GOT3 (cell line): ENCODE measurements at places on chromosomes 1 and 21.

DNA sequence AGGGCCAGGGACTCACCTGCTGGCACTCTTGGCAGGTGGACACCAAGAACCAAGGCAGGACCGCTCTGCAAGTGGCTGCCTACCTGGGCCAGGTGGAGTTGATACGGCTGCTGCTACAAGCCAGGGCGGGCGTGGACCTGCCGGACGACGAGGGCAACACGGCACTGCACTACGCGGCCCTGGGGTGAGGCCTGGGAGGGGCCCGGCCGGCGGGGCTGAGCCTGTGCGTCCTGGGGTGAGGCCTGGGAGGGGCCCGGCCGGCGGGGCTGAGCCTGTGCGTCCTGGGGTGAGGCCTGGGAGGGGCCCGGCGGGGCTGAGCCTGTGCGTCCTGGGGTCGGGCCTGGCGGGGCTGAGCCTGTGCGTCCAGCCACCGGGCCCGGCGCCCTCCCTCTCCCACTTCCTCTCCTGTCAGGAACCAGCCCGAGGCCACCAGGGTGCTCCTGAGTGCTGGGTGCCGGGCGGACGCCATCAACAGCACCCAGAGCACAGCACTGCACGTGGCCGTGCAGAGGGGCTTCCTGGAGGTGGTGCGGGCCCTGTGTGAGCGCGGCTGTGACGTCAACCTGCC lies 4.6 kb upstream of the MMP23B start:
- DNase-seq: no peak

GRCh38 chr1:232385221-232385620 lies 244.7 kb downstream of the SIPA1L2 start:
- peak; percentile 47 for DNase-seq

GRCh38 chr21:34141373-34141772 lies 68.0 kb downstream of the MRPS6 start:
- no peak for DNase-seq

GRCh38 chr1:110055493-110056284 lies 14.8 kb downstream of the ALX3 start:
- no peak for DNase-seq

DNA sequence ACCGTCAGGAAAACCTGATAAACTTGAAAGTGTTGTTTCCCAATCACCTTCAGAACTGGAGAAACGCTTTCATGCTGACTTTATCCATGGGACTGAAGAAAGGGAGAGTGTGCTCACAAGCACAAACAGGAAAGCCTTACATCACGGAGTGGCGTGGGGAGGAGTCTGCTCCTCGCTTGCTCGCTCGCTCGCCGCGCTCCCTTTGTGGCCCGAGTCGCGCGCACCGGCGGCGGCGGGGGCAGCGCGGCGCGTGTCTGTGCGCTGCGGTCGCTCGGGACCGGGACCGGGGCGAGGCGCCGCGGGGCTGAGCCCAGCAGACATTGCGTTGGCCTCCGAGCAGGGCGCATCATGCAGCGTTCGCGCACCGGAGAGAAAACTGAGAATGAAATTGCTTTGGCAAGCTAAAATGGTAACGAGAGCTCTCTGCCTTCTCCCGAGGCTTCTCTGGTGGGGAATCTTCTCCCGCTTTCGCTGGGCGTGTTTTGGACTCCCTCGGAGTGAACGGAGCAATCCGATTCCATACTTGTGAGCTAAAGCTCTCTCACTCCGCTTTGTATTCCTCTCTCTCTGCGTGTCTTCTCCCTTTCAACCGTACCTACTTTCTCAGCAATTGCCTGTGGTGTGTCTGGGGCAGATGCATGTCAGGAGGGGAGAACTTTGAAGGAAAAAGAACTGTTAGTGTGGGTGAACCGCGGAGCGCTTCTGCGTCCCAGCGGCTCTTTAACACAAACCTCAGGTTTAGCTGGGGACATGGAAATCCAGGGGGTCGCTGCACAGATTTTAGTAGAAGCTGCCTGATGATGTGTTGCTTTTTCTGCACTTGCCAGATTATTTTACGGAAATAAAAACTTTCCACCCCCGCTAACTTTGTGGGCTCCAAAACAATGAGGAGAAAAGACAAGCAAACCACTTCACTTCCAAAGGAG lies at the start of gene RGL1:
Gene RGL1 (plus strand): TSS at position 205 of the 926 bp plus-strand sequence. CDS start 178 bp downstream, at position 383.
- no peak for DNase-seq

DNA sequence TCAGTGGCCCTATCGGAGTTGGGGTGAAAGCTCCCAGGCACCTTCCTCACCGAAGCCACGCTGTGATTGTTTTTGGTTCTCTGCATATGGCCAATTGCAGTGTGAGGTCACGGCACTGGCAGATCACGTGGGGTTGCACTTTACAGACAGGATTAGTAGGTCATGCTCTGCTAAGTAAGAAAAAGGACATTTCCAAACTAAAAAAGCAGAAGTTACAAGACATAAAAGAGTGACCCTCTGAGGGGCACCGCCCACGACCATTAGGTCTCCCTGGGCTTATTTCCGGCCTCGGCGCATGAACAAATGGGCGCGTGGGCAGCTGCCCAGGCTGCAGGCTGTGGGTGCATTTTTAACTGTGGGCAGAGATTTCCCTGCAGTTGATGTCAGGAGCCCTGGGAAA lies 2.0 kb downstream of the CAPN9 start:
- no peak for DNase-seq

DNA sequence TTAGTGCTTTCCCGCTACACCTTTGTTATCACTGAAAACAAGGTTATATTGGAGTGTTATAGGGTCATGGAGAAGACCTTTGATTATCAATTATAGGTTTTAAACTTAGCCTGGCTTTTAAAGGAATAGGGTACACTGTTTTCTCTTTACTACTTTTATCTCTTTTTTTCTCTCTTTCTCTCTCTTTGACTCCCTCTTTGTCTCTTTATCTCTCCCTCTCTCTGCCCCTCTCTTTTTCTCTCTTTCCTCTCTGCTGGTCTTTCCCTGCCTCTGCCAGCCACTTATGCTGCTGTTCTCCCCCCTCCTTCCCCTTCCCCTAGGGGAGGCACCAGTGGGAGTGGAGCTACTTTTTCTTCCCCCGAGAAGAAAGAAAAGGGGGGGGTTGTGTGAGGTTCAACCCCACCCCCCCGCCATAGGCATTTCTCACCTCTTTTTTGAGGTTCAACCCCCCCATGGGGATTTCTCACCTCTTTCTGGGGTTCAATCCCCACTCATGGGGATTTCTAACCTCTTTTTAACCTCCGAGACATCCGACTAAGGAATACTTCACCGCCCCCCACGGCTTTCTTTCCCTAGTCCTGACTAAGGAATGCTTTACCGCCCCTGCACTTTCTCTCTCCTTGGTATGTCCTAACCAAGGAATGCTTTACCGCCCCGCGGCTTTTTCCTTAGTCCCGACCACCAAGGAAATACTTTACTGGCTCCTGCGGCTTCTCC lies 17.2 kb upstream of the ZBTB8B start:
- no peak for DNase-seq

GRCh38 chr1:66933887-66934700 lies 9.3 kb downstream of the MIER1 start:
- no peak for DNase-seq

- DNase-seq: no peak
These were observed 37.3 kb downstream of the PLEKHO1 start for GRCh38 chr1:150186789-150187559.

DNA sequence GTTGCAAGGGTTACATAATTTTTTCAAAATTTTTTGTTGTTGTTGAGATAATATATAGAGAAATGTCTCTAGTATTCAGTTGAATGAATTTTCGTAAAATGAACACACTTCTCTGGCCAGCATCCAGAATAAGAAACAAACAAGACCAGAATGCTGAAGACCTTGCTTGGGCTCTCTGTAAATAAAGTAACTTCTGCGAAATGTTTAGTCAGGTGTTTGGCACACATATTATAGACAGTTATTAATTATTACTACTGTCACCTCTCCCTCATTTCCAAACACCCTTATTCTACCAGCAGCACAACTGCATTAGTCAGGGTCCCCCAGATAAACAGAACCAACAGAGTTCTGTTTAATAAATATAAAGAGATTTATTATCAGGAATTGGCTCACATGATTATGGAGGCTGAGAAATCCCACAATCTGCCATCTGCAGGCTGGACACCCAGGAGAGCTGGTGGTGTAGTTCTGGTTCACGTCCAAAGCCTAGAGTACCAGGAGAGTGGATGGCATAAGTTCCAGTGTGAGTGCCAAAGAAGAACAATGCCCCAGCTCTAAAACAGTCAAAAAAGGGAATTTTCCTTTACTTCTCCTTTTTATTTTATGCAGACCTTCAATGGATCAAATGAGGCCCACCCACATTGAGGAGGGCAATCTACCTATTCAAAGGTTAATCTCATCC lies 44.1 kb upstream of the KCND3 start:
- DNase-seq: no peak

DNA sequence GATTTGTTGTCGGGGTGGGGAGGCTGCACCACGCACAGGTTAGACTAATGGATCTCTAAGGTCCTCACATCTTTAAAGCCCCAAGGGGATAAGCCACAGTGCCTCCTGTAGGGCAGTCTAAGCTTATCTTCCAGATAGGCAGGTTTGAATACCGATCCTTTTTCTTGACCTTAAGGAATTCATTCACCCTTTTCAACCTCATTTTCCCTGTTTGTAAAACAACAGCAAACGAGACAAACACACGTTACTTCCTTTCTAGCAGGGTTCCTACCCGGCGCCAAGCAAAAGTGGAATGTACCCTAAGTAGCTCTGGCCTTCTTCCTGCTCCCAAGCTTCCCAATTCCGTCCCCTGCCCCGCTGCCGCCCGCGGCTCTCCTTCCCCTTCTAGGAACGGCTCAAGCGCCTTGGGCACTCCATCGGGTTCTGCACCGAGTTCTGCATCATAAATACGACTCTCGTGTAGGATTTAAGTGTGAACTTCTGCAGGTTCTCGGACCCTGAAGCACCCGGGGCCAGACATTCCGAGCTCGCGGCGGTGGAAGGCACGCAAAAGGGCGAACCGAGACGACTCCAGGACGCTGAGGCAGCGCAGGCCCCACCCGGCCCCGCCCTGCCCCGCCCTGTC lies 548 bp upstream of the CDC20 start:
- no peak for DNase-seq

GRCh38 chr1:21492356-21492625 lies 16.9 kb upstream of the ALPL start:
- no peak for DNase-seq

DNA sequence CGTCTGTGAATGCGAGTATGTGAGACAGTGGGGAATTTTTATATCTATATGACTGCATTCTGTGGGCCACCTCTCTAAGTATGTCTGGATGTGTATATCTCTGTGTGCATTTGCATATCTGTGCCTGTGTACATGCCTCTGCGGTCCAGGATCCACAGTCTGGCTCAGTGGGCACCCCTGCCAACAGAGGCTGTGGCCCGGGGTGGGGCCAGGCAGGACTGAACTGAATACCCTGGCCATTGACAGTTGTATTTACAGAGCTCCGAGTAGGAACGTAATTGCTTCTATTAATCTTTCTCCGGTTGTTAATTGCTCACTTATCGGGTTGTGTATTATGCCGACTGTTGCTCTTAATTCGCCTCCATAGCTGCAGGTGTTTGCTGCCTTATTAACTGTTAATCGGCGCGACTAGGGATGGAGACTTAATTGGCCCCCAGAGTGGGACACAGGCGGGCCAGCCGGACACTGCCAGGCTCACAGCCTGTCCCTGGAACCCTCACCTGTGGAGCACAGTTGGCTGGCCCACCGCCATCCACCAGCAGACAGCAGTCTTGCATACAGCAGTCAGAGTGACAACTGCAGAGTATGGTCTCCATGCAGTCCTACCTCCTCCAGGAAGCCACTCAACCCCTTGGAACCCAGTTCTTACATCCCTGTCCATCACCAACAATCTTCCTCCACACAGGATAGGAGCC lies 22.4 kb upstream of the ADGRB2 start:
- no peak for DNase-seq

GRCh38 chr1:232139444-232139843 lies 490.5 kb downstream of the SIPA1L2 start:
- no peak for DNase-seq

DNA sequence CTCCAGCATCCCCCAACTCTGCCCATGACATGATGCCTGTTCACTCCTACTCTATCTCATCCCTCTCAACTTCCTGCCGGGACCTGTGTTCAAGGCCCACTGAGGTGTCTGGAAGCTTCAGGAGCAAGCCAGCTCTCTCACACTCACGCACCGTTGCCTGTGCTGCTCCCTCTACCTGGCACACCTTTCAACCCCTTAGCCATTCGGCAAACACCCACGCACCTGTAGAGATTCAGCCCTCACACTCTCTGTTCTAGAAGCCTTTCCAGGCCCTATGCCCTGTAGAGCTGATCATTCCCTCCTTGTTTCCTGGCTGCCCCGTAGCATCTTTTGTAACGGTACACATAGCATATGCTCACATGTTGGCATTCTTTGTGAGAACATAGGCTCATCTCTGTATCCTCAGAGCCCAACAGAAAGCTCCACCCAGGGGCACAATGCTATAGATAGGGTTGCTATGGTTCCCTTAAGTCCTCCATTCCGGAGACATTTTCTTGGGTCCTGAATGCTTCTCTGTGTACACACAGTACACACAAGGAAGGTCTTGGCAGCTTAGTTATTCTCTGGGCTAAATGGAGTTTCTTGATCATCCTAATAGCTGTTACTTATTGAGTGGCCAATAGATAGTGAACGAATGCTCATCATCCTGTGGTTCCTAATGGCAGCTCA lies 1.3 kb downstream of the C8B start:
- DNase-seq: no peak

- no peak for DNase-seq
These were observed 40.2 kb upstream of the PARP1 start for GRCh38 chr1:226447932-226448665.
